Thoracic aorta (tissue), 2 donors: ENCODE measurements at places on chromosomes 11 and 22.

DNA sequence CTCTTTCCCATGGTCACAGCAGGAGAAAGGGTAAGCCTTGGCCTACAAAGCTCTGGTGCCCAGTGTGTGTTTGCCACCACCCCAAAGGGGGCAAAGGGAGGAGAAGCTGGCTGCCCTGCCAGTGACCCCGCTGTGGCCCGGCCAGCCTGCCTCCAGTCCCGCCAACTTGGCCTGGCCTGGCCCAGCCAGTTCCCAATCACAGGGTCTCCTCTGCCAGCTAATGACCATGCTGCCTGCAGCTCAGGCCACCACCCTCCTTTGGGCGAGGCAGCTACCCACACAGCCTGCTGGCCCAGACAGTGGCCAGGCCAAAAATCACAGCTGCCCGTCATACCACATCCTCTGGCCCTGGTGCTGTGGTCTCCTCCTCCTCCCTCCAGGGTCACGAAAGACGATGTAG is 5.1 kb downstream of the GDPD5 start:
- DNase-seq, result peak; percentile 65
- peak overlapping the region; percentile 74 for H3K27ac ChIP-seq
- H3K36me3 ChIP-seq, result no peaks in the 10 kb centered on the region
- H3K4me1 ChIP-seq, result peaks cover 48% of the 10 kb centered on the region

DNA sequence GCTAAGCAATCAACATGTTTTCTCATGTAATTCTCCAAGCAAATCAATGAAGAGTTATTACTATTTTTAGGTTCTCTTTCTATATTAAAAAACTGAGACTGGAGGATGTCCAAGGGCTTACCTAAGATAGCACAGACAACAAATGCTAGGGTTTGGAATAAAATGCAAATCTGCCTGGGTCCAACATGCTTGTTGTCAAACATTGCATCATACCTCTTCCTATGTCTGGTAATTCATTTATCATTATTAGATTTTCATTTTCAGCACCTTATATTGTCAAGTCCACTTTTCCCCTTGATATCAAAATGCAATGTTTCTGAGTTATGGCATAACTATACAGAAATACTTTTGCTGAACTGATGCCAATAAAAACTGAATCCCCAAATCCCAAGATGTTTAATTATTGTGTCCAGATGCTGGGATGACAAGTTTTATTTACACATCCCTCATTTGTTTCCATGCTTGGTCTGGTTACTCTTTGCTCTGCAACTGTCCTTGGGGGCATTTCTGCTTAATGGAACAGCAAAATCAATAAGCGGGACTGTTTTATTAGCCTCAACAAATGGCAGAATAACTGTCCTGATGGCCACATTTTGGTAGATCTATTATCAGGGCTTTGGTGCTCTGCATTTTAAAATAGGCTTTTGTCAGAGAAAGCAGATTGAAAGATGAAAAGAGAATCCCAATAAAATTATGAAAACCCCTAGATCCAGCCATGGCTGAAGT is 86.0 kb downstream of the C11orf87 start:
- no peak overlapping the region for H3K4me3 ChIP-seq
- H3K36me3 ChIP-seq, result no peaks in the 10 kb centered on the region
- H3K27me3 ChIP-seq, result no peaks in the 10 kb centered on the region
- DNase-seq, result no peak
- no peaks in the 10 kb centered on the region for H3K4me1 ChIP-seq

DNA sequence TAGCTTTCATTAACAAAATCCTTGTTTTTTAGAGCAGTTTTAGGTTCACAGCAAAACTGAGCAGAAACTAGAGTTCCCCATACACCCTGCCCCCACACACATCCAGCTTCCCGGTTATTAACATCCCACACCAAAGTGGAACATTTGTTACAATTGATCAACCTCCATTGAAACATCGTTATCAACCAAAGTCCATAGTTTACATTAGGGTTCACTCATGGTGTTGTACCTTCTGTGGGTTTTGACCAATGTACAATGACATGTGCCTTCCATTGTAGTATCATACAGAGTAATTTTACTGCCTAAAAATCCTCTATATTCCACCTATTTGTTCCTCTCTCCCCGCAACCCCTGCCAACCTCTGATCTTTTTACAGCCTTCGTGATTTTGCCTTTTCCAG is 28.5 kb downstream of the PRDM11 start:
- no peak overlapping the region for H3K27ac ChIP-seq
- no peaks in the 10 kb centered on the region for H3K27me3 ChIP-seq
- H3K36me3 ChIP-seq, result no peaks in the 10 kb centered on the region
- H3K4me3 ChIP-seq, result no peak overlapping the region
- H3K4me1 ChIP-seq, result peaks cover 10% of the 10 kb centered on the region

DNA sequence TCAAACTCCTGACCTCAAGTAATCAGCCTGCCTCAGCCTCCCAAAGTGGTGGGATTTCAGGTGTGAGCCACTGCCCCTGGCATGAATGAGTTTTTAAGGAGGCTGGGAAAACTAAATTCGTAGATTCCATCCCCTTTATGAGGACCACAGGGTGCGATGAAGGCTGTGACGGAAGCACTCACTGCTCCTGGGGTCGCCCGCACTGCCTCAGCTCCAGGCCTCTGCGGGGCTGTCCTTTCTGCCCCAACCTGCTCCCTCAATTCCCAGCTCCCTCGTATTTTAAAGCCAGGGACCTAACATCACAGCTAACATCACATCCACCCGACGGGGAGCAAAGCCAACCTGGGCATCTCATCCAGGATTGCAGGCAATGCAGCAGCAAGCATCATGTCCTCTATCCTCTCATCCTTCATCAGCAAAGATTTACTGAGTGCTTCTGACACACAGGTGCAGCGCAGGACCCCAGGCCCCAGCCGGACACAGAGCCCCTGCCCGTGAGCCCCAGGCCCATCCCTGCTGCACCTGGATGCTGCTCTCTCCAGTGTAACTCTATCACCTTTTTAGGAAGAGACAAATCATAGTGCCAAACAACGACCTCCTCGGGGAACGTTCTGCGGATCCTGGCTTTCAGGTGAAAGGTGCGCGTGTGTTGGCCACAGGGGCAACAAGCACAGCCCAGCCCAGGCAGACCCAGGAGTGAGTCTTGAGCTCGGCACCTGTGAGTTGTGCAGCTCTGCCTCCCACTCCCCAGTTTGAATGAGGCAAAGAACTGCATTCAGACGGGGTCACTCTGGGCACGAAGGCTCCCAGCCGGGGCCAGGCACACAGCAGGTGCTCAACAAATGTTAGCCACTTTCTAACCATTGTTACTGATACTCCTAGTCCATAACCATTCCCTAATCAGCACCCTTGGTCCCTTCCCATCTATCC is 134.3 kb downstream of the CRYBB2 start:
- H3K4me1 ChIP-seq, result no peaks in the 10 kb centered on the region
- no peak for DNase-seq
- no peak overlapping the region for H3K4me3 ChIP-seq
- H3K27ac ChIP-seq, result no peak overlapping the region
- no peaks in the 10 kb centered on the region for H3K27me3 ChIP-seq
- H3K36me3 ChIP-seq, result peaks cover 14% of the 10 kb centered on the region

- H3K27ac ChIP-seq, result no peak overlapping the region
- no peaks in the 10 kb centered on the region for H3K27me3 ChIP-seq
- H3K4me3 ChIP-seq, result no peak overlapping the region
- no peaks in the 10 kb centered on the region for H3K4me1 ChIP-seq
Measured at GRCh38 chr11:117187428-117187798, 8.9 kb downstream of the SIDT2 start.
